Activated naive CD4-positive, alpha-beta T cell treated with anti-CD3 and anti-CD28 coated beads for 36 hours (primary cell): ENCODE measurements at places on chromosomes 2 and 18. TPM values are rescaled to one million over a fixed set of nuclear protein-coding genes. Genes with fewer than 3 reads are reported as not detected.
A peak's percentile ranks its signal among the peaks of the same experiment; 100 is the strongest.

DNA sequence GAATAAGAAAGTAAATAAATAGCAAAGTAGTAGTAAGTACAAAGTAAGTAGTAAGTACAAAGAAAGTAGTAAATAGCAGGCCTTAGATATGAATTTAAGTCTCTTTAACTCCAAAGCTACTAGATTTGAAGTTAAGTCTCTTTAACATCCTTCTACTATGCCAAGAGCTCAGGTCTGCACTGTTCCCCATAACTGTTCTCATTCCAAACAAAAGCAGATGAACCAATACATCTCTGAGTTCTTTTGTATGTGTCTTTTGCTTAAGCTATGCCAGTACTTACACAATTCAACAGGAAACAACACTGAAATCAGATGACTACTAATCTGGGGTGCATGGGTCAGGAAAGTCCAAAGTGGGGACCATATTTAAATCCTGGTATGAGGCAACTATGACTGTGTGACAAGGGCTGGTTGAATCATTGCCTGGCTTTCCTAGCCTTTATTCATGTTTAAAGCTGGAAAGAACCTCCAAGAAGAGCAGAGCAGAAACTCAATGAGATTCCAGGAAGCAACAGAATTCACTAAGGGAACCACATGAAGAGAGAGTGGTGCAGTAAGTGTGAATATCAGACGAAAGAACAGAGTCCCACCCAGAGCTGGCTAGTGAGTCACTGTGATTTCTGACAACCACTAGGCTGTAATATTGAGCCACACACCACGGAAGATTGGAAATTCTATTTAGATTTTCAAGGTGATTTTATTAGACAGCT is 51.0 kb upstream of the CYP26B1 start:
- H3K4me3 ChIP-seq: no peak overlapping the region
- H3K4me1 ChIP-seq: no peaks in the 10 kb centered on the region
- DNase-seq: no peak
- H3K27me3 ChIP-seq: no peaks in the 10 kb centered on the region

- H3K27ac ChIP-seq: peak overlapping the region; percentile 0
- no peak overlapping the region for H3K4me3 ChIP-seq
- H3K4me1 ChIP-seq: peaks cover 67% of the 10 kb centered on the region
- no peaks in the 10 kb centered on the region for H3K27me3 ChIP-seq
- no peak for DNase-seq
Measured at GRCh38 chr18:46199515-46200147, 95.4 kb downstream of the HAUS1 start.

ALLC gene
- not detected for total RNA-seq

DNA sequence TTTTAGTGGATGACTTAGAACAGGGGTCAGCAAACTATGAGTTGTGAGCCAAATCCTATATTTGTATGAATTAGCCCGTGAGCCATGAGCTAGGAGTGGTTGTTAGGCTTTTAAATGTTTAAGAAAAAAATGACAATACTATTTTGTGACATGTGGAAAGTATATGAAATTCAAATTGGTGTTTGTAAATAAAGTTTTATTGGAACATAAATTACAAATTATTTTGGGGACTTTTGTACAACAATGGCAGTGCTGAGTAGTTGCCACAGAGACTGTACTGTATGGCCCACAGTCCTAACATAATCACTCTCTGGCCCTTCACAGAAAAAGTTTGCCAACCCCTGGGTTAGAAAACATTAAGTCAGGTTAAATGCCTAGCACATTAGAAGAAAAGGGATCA is 26.1 kb downstream of the ADNP2 start:
- H3K4me1 ChIP-seq: peaks cover 9% of the 10 kb centered on the region
- no peak overlapping the region for H3K27ac ChIP-seq
- H3K4me3 ChIP-seq: no peak overlapping the region
- no peaks in the 10 kb centered on the region for H3K27me3 ChIP-seq
- peaks cover 45% of the 10 kb centered on the region for H3K36me3 ChIP-seq

GRCh38 chr2:144374163-144374661 is 145.7 kb downstream of the ZEB2 start:
- no peak for DNase-seq
- H3K27me3 ChIP-seq: peaks cover 14% of the 10 kb centered on the region
- no peaks in the 10 kb centered on the region for H3K36me3 ChIP-seq
- H3K27ac ChIP-seq: no peak overlapping the region

- peaks cover 1% of the 10 kb centered on the region for H3K27me3 ChIP-seq
- H3K27ac ChIP-seq: no peak overlapping the region
- no peaks in the 10 kb centered on the region for H3K36me3 ChIP-seq
- H3K4me1 ChIP-seq: no peaks in the 10 kb centered on the region
- no peak for DNase-seq
Measured at GRCh38 chr2:169775765-169776164, 22.9 kb upstream of the SSB start.

DNA sequence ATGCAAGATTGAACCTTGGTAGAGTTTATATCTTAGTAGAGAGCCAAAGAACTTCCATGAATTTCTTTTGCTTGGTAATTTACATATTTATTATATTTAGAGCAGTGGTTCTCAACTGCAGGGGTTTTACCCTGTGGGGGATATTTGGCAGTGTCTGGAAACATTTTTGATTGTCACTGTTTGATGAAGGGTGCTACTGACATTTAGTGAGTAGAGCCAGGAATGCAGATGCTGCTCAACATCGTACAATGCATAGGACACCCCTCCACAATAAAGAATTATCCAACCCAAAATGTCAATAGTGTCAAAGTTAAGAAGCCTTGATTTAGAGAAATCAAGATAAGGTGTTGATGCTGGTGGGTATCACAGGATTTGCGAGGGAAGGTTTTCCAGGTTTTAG is 14.7 kb downstream of the AGFG1 start:
- peak overlapping the region; percentile 69 for H3K27ac ChIP-seq
- peaks cover 29% of the 10 kb centered on the region for H3K36me3 ChIP-seq
- peak overlapping the region; percentile 2 for H3K4me3 ChIP-seq
- peaks cover 71% of the 10 kb centered on the region for H3K4me1 ChIP-seq
- no peak for DNase-seq
